ENCODE measurements at places on chromosomes 5 and 9.

DNA sequence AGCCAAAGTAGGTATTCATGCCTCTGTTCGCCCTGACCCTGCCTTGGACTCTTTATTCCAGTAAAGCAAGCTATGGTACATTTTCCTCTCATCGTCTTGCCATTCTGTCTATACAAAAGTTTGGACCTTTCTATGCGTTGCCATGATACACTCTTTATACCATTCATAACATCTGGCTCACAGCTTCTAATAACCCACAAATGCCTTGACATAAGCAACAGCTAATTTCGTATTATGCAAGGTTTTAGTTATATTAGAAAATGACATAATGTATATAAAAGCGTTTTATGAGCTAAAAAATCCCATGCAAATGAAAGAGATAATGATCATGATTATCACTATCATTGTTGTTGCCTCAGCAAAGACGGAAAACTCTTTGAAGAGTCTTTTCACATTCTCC, 265.7 kb downstream of the TMEM167A start:
- DNase-seq = no peak

DNA sequence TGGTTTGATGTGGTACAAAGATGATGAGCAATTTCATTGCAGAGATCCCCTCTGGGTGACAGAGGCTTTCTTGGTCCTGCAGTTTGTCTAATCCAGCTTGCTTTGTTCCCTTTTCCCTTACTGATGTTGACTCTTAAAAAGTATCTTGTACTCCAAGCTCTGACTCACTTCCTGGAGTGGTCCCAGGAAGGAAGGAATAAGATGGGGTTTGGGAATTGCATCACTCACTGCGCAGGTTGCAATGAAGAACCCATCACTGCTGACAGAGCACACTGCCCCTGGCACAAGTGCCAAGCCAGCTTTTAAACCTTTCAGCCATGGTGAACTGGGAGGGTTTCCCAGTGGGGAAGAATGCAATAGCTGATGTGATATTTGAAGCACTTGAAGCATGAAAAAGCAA, 662.2 kb upstream of the CTNND2 start:
- DNase-seq = no peak

DNA sequence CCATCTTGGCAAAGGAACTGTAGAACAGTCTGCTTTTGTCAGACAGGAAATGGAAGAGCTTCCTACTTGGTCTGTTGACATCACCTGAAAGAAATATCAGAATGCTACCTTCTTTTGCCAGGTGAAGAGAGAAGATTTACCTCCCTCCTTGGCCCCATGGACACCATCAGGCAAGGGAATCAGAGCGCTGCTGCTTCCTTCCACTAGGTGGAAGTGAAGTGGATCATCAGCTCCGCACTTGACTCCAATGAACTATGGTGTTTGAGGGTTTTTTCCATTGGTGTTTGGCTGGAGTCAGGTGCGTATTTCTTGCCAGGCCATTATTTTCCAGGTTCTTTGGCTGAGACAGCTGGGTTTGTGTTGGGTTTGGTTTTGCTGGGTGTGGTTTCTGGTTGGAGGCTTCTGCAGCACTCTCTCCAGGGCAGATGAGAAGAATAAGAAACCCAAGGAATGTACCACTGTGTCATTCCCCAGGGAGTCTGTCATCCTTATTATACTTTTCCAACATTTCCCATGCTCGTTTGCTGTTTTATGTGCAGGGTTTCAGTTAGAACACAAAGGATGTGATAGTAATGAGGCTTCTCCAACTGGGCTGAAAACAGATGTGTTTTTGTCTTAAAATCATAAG, 12.4 kb downstream of the SPATA31E1 start:
- no peak for DNase-seq

DNA sequence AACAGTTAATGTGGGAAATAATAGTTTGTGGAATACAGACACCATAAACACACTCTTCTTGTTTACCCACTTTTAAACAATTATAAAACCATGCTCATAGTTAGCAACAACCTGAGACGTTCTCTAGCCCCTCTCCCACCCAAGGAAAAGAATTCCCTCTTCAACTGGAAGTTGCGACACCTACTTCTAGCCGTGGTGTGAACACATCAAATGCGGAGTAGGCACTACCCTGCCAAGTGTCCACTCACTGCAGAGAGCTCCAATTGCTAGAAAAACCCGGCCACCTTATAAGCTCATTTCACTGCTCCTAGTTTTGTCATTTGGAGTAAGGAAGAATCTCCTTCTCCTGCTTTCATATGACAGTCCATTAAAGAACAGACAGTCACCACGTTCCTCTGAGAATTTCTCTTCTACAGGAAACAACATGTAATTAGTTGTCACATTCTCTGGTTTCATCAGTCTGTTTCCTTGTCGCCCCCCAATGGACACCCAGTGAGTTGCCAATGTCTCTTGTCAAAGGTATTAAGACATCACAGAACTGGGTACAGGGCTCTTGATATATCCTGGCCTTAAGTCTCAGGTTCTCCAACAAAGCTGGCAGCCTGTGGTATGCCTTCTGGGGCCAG, 47.3 kb downstream of the PRLR start:
- peak; percentile 20 for DNase-seq

DNA sequence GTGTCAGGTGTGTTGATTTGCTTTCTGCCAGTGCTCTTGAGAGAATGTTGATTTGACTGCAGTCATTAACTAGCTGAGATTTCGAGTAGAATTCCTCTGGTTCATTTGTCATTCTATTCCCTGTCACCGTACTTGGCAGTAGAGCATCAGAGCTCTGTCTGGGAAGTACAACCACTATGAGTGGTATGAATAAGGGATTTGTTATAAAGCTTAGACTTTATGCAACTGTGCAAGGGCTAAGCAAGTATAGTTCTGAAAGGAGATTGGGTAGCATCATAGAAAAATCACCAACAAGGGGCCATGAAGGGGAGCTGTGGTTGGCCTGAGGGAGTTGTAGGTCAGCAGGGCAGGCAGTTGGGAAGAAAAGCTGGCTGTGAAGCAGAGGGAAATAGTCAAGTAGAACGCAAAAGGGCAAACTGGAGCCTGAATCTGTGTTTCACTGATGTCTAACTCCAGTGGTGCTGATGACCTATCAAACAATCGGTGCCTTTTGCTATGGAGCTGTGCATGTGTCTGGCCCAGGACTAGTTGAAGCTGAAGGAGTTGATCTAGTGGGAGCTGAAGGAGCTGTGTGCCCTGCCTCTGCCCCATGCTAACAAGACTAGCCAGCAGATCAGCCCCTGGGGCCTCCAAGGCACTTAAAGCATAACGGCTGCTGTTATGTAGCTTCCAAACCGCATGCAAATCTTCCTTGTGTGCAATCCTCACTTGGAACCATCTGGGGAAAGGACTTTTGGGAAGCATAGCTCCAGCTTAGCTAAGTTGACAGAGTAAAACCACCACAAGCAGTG, 110.0 kb downstream of the SLC28A3 start:
- DNase-seq = no peak

GRCh38 chr5:124057724-124058231, 545.8 kb downstream of the CSNK1G3 start:
- no peak for DNase-seq

DNA sequence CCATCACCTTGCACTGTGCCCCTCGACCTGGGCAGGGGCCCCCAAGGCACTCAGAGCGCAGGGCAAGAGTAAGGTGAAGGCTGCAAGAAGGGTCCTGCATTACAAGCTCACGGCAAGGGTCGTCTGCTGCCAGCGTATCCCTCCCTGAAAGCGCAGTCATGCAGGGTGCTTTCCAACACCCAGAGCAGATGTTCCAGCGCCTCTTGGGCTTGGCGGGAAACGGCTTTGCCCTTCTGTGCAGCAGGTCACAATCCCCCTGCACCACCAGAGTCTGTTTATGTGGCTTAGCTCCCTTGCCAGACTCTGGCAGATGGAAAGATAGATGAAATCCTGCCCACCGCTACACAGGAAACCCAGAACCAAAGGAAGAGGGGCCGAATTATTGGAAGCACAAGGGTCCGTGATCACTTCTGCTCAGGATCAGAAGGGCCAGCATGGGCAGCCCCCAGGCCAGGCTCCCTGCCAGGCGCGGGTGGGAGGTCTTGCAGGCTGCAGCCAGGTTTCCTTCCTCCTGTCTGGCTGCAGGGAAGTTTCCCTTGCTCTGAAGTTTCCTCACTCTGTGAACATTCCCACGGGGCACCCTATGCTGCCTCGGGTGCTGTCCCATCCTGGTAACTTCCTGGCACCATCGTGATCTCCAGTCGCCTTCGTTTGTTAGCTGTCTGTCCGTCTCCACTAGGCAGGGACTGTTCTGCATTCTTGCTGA, 132.2 kb downstream of the ZNF354C start:
- DNase-seq = no peak

GRCh38 chr5:9301200-9301599, 244.7 kb downstream of the SEMA5A start:
- DNase-seq = no peak

DNA sequence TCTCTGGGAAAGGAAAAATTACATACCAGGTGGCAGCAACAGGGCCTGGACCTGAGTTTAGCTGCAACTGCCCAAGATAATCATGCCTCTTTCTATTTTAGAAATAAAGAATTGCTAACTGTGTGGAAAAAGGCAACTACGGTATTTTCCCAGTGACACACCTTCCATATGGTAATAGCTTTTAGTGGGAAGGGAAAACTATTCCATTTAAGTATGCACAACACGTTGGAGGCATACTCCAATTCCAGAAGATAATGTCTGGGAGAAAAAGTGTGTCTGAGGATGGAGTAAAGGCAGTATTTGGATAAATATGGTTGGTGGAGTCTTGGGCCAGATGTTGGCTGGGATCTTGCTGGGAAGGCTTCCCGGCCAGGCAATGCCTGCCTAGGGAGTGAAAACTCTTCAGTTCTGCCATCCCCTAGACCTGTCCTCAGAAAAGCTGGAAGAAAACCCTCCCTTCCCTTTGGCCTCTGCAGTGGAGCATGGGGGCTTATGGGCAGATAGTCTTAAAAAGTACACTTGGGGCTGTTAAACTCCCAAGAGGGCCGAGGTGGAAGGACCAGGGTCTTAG, 40.6 kb downstream of the SH3PXD2B start:
- DNase-seq = no peak

GRCh38 chr5:173670791-173671120, 54.3 kb upstream of the BOD1 start:
- no peak for DNase-seq

GRCh38 chr9:133496861-133497842, 18.3 kb upstream of the SLC2A6 start:
- peak; percentile 27 for DNase-seq

DNA sequence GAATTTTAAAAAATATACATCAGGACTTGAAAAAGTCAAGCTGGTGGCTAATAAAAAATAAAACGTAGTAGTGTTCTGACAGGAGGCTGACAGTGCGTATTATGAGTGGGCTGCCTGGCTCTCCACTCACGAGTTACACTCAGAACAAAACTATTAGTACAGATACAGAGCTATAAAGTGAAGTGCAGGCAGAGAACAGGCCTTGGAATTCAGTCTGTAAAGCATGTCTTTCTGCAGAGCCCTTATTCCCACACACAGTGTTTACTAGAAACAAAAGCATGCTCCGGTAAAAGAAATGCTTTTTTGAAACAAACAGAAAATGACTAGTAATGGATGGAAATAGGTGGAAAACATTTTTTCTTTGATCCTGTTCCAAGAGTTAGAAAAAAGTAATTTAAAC, 334.7 kb downstream of the DIRAS2 start:
- no peak for DNase-seq

DNA sequence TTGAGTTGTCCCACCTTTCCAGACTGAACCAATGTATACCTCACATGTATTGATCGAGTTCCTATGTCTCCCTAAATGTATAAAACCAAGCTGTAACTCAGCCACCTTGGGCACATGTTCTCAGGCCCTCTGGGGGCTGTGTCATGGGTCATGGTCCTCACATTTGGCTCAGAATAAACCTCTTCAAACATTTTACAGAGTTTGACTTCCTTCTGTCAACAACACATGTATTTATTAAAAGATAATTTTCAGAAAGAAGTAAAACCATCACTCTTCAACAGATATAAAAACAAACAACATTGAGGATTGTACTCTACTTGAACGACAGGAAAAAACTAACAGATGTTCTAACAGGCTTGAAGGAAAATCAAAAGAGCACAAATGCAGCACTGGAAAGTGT, 4.5 kb downstream of the CMBL start:
- DNase-seq = no peak

DNA sequence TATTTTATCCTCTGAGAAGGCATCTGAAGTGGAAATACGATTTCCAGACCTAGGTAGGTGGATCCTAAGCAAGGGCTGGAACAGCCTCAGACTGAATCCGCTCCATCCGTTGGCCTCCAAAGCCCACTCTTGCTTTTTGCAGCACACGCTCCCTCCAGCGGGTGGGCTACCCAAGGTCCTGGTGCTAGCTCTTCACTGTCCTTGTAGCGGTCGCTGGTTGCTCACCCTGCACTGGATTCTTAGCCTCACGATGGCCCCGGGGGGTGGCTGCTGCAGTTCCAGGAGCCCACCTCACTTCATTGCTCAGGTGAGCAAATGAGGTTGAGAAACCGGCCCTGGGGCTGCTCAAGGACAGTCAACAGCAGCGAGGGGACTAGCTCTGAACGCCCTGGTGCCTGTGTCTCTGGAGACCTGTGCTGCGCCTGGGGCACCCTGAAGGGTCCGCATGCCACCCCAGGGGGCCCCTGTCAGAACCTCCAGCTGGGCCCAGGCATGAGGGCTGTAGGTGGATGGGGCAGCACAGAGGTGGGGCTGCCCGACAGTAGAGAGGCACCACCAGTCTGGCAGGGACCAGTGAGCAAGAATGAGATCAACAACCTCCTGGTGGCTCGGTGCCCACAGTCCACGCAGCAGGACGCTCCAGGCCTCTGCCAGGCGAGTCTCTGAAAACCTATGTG, 4.3 kb downstream of the MGAT4B start:
- no peak for DNase-seq

DNA sequence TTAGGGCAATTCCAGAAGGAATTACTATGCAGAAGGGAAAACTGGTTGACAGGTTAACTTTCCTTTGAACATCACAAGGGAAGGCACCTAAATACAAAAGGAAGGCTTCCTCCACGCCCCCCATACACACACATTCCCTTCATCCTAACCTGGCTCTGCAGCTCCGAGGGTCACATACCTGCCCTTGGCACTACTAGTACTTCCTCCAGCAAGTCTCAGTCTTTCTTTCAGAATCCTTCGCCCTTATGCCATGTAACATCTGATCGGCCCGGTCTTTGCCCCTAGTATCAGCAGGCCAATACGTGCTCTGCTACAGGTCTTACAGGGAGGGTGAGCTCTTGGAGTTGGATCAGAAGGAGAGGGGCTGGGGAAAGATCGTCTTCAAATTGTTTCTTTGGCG, 1.6 kb upstream of the MARCHF6 start:
- no peak for DNase-seq

DNA sequence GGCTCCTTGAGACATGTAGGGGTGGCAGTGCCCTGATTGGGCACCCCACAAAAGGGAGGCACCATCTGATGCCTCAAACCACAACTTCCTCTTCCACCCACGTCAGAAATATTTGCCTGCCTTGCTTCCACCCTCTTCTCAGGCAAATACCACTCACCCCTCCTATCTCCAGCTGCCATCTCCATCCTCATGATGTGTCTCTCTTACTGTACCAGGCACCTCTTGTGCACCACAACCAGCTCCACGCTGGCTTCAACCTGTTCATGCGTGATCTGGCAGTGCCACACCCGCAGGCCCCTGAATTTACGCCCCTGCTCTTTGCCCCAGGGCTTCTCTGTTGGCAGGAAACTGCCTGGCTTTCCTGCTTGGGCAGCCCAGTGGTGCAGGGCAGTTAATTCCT, 87.8 kb upstream of the HSPA9 start:
- no peak for DNase-seq

GRCh38 chr5:4977416-4978110, 162.6 kb upstream of the ADAMTS16 start:
- DNase-seq = no peak
